NCI-H1048 (cell line): ENCODE measurements at places on chromosomes 12 and 14.

GRCh38 chr12:2666411-2666810, 128.4 kb upstream of the FKBP4 start:
- DNase-seq, result no peak

GRCh38 chr12:69897744-69898143, 72.7 kb downstream of the MYRFL start:
- no peak for DNase-seq

DNA sequence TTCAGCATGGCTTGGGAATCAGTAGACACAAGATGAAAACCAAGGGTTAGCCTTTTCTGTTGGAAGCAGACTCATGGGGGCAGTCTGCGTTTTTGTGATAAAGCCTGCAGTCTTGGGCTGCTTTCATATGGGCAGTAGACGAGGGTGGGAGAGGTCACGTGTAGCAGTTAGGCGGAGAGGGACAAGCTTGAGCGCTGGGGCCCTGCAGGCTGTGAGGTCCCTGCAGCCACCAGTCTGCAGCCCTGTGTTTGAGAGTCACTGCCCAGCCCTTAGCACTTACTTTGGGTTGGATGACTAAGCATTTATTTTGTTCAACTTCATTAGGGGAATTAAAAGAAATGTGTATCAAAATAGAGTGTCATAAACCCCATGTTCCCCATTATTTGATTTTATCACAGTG, 37.2 kb downstream of the EP400 start:
- DNase-seq, result no peak

- DNase-seq, result no peak
These were observed 19.4 kb upstream of the EIF5 start for GRCh38 chr14:103314496-103315277.

DNA sequence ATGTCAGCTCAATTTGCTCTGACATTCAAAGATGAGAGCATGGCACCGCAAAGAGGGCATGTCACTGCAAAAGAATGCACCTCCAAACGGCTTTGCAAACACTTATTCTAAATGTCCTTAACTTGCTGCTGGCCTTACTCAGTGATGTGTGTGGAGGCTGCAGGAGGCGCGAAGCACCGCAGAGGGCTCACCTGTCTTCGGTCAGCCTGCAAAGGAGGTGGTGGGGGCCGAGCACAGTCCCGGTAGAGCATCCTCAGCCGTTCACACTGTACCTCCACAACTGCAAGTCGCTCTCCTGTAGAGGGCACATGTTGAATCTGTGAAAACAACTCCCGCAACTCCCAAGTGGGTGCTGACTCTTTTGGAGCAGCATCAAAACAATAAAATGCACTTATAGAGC, 93.8 kb downstream of the TRAFD1 start:
- DNase-seq, result no peak

GRCh38 chr14:68519671-68520187, 273.1 kb downstream of the ZFP36L1 start:
- no peak for DNase-seq

DNA sequence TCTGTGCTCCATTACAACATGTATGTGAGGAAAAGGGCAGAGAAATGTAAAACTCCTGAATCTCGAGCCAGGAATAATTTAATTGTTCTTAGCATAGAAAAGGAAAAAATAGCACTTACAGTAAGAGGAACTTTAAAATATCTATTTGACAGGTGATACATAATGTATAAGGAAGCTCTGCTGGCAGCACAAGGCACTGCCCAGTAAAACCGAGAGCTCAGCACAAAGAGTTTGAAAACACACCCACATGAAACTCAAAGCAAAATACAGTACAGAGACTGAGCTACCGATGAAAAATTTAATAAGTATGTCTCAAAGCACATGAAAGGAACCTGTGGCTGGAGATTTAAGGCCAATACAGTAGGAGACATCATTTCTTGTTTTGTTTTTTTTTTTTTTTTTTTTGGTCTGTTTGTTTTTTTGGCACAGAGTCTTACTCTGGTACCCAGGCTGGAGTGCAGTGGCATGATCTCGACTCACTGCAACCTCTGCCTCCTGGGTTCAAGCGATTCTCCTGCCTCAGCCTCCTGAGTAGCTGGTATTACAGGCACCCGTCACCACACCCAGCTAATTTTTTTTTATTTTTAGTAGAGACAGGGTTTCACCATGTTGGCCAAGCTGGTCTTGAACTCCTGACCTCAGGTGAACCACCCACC, 19.2 kb downstream of the CLIP1 start:
- no peak for DNase-seq

DNA sequence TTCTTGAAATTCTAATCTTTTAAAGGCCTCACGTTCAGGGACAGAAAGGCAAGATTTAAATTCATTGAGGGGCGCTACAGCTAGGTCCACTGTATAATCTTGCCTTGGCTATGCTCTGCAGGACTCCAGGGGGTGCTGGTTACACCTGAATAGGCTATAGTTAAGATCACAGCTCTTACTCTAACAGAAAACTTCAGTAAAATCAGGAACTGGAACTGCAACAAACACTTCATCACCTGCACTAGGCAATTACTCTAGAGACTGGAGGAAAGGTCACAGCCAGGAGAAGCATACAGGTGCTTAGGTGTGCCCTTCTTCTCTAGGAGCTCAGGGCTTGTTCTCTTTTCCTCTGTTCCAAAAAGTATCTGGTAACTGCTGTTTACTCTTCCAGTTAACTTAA, 20.9 kb downstream of the SLCO1C1 start:
- DNase-seq, result no peak

- DNase-seq, result no peak
These were observed 20.0 kb upstream of the GCH1 start for GRCh38 chr14:54922598-54922997.

DNA sequence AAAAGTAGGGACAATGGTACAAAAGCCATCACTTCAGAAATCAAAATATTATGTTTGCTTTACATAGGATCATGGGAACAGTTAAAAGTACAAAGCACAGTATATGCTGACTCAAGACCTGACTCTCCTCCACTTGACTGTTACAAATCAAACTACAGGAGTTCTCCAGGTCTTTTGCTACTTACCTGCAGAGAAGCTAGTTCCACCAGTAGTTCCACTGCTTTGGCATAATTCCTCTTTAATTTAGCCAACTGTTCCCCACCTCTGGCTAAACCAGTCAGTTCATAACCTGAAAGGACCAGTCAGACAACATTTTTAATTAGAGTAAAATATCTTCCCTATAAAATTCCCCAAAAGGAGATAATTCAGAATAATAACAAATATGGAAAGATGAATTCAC, 14.0 kb downstream of the ATP6V1D start:
- DNase-seq, result no peak
